ENCODE measurements at places on chromosomes 3 and 15.

- DNase-seq, result no peak
Observed at GRCh38 chr3:23376516-23377248, 173.6 kb downstream of the UBE2E2 start.

DNA sequence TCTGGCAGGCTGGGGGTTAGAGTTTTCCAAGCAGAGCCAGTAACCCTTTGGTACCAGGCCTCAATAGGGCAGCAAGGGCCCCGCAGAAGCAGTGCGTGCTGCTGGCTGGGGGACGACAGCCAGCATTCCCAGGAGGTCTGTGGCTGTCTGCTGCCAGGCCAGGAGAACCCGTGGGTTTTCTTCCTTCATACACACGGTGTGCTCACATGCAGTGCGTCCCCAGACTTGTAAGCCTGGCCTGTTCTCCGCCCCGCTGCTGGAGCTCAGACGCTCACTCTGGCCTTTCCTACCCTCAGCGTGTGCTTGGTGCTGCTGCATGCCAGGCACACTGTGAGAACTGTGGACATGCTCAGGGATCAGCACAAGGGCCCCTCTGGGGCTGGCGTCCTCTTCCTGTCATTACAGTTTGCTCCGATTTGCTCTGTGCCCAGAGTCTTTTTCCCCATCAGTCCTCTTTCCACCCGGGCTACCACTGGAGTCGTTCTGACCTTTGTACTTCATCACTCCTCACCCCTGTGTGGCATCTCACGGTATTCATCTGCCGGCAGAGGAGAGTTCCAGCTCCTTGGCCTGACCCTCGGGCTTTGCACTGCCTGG is 149.5 kb downstream of the DNAJB8 start:
- DNase-seq, result no peak

- no peak for DNase-seq
Observed at GRCh38 chr3:148077965-148078364, 619.7 kb upstream of the AGTR1 start.

DNA sequence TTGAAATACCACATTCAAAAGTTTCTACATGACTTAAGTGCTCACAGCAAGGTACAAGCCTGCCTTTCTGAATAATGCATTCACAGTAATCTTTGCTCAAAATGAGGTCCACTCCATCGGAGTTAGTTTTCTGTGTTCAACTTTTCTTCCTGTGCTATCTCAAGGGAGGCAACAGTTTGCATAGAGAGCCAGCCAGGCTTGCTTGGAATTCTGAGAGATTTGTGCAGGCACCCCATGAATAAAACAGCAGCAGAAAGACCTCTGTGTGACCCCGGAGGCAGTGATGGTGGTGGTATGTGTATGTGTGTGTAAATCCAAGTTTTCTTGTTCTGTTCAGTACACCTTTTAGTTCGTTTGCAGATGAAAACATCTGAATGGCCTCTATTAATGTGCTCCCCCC is 124.0 kb downstream of the ADAMTS9 start:
- DNase-seq, result no peak

- DNase-seq, result no peak
Observed at GRCh38 chr3:60431599-60431958, 819.7 kb downstream of the FHIT start.

DNA sequence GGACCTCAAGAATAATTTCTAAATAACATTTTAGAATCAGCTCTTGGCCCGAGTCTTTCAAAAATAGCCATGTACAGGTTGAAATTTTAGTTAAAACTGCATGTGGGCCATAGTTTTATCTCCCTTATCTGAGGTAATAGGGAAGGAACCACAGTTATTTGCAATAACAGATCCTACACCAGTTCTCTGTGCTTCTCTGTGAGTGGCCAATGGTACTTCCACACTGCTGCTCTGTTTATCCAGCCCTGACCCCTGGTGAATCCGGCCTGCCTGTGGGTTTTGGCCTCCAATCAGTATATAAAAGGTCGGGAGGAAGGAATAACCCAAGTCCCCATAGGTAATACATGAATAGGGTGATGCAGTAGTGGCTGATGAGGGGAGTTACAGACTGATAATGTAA is 48.0 kb upstream of the TNIK start:
- no peak for DNase-seq

DNA sequence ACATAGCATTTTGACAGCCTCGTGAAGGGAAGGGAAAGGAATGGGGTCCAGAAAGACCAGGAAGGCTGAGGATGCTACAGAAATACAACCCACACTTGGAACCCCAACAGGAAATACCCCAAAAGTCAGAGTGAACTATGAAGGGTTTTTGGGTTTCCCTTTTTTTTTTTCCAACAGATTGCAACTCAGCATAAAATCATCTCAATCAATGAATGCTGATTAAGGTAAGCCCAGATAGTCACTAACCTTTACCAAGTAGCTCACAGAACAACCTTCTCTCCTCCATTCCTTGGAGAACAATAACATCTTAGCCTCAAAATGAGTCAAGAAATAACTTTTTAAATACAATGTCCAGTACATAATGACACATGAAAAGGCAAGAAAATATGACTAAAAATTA is 93.7 kb upstream of the OCA2 start:
- no peak for DNase-seq

- no peak for DNase-seq
Observed at GRCh38 chr3:65568497-65568896, 470.2 kb downstream of the MAGI1 start.

DNA sequence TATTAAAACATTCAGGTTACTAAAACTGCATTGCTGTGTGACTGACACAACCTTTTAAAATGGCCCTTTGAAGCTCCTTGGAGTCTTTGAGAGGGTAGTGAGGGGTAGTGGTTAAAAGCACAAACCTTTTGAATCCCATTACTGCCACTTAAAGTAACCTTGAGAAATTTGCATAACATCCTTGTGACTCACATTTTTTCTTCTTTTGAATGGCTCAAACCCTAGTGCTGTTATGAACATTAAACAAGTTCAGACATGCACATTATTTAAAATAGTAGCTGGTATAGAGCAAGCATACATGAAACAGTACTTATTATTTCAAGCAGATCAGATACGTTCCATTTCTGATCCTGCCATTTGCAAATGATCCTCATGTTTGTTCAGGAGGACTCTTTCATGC is 3.7 kb upstream of the CLDN1 start:
- no peak for DNase-seq

Measured in kidney capillary endothelial cell (primary cell).